ENCODE measurements at places on chromosomes 13 and 19.

GRCh38 chr19:57280962-57281400, 696 bp downstream of the ZNF460 start:
- DNase-seq: no peak

GRCh38 chr13:71360041-71360440, 507.0 kb downstream of the DACH1 start:
- no peak for DNase-seq

DNA sequence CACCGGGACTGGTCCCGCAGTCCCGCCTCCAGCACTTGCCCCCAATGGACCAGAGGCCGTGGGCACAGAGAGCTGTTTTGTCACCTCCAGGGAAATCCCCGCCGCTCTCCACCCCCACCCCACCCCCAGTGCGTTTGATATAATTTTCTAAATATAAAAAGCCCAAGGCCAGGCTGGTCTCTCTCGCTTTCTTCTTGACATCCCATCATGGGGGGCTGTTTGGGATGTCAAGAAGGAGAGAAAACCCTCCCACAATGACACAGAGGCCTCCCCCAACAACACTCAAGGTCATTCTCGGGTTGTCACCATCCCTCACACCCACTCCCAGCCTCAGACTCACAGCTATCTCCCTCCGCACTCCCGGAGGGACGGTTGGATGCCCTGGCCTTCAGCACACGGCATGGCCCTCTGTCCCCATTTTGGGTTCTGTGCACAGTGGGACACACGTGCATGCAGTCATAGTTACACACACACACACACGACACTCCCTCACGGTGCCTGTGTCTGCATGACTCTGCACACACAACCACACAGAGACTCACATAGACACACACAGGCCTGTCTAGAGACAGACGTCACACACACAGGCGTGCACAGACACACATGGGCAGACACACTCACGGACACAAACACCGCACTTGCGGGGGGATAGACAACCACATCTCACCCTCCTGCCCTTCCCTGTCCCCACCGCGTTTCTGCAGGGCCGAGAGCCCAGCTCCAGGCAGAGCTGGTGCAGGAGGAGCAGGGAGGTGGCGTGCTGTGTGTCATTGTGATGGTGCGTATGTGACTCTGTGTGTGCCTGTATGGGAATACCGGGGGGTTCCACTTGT, 4.8 kb upstream of the NFIC start:
- DNase-seq: no peak

- DNase-seq: no peak
Measured at GRCh38 chr13:44334751-44335150, 38.9 kb upstream of the SERP2 start.

DNA sequence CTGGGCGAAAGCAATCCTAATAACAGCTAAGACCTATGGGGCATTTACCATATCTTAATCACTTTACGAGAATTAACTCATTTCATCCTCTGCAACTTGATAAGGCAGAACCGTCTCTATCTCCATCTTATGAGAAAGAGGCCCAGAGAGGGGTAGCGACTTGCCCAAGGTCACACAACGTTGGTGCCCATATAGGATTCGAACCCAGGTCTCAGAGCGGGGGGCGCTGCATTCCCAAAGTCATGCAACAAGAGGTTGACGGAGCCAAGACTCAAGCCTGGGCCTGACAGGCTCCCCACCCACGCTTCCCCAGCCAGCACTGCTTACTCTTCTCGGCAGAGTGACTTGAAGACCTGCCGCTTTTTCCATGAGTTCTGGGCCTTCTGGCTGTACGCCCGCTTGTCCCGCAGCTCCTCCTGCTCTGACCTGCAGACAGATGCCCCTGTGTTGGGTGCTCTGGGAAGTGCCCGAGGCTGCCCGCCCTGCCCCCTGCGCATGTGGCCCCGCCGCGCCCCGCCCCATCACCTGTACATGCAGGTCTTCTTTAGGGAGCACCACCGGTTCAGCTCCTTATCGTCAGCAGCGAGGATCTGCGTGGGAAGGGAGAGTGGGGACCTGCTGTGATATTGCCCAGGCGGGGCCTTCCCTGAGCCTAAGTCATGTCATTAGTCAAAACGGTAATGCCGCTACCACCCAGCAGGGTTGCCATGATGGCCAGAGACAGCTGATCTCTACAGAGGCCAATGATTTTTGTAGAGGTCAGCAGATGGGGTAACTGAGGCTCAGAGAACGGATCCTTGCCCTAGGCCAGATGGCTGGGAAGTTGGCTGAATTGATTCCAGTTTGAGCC, 10.8 kb downstream of the KRI1 start:
- DNase-seq: no peak

GRCh38 chr19:18340190-18340989, at the start of gene PGPEP1:
Gene PGPEP1 (plus strand): TSS chr19:18340598. CDS start chr19:18340682, 84 bp downstream.
- DNase-seq: no peak

GRCh38 chr13:21690955-21691354, 20.1 kb downstream of the FGF9 start:
- DNase-seq: no peak

Measured in stimulated activated CD8-positive, alpha-beta memory T cell treated with anti-CD3 and anti-CD28 coated beads, Interleukin-4, amount 100 ng/mL, for 4 hours (primary cell).